T-helper 1 cell (primary cell): ENCODE measurements at places on chromosomes 11 and 22.
A peak's percentile ranks its signal among the peaks of the same experiment; 100 is the strongest.

- no peak for DNase-seq
Measured at GRCh38 chr11:15649371-15650104, 534.8 kb downstream of the INSC start.

- DNase-seq: no peak
Measured at GRCh38 chr11:119094816-119095065, 6.9 kb downstream of the DPAGT1 start.

GRCh38 chr11:47406896-47407745 lies 1.3 kb upstream of the SLC39A13 start:
- DNase-seq: no peak

DNA sequence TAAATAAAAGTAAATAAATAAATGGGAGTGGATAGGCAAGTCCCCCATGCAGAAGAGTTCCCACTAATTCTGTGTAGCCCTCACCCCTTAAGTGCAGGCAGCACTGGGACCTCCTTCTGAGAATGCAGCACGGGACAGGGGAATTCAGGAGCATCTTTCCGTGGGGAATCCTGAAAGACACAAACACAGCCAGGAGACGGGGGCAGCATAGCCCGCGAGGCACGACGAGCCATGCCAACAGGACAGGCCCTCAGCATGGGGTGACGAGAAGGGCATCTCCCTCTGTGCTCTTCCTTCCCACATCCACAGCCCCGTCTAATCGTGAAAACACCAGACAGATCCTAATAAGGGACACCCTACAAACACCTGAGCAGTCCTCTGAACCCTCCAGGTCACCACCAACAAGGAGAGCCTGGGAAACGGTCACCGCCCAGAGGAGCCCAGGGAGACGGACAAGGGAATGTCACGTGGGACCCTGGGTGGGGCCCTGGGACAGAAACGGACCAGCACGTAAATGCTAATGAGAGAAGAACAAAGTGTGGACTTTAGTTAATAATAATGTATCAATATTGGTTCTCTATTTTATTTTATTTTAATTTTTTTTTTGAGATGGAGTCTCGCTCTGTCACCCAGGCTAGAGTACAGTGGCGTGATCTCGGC lies 6.8 kb downstream of the KRTAP5-5 start:
- no peak for DNase-seq

DNA sequence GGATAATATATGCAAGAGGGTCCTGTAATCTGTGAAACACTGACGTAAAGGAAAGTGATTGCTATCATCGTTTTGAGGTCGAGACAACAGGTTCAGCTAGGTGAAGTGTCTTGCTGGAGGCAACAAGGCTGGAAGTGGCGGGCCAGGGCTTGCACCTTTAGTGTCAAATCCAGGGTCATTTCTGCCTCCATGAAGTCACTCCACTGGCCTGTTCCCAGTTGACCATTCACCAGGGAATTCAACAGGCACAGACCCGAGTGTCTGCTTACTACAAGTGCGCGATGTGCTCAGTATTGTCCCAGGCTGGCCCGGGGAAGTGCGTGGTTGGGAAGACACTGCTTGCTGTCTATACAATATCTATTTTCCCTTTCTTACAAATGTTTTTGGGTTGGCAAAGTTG lies 225.0 kb downstream of the CEP164 start:
- DNase-seq: no peak

GRCh38 chr22:31107894-31108218 lies 488 bp upstream of the SELENOM start:
- DNase-seq: no peak

GRCh38 chr11:1675536-1676228 lies 21.3 kb upstream of the KRTAP5-6 start:
- no peak for DNase-seq

DNA sequence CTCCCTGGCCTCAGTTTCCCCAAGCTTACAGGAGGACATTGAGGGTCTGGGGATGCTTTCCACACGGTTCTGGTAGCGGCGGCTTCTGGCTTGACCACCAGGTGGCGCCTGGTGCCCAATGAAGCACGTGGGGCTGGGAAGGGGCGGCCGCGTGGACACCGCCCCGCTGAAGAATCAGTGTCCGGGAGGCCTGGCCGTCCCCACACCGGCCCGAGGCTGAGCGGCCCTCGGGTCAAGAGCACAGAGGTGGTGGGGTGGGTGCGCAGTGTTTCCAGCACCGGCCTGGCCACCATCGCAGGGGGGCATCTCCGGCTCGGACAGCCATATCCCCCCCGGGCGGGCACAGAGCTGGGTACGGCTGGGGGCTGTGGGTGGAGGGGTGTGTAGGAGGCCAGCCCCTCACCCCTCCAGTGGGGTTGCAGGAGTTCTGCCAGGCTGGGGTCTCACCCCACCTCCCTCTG lies 27.8 kb upstream of the PPARA start:
- DNase-seq: peak; percentile 65

- no peak for DNase-seq
Measured at GRCh38 chr11:82671451-82671850, 62.2 kb downstream of the FAM181B start.

DNA sequence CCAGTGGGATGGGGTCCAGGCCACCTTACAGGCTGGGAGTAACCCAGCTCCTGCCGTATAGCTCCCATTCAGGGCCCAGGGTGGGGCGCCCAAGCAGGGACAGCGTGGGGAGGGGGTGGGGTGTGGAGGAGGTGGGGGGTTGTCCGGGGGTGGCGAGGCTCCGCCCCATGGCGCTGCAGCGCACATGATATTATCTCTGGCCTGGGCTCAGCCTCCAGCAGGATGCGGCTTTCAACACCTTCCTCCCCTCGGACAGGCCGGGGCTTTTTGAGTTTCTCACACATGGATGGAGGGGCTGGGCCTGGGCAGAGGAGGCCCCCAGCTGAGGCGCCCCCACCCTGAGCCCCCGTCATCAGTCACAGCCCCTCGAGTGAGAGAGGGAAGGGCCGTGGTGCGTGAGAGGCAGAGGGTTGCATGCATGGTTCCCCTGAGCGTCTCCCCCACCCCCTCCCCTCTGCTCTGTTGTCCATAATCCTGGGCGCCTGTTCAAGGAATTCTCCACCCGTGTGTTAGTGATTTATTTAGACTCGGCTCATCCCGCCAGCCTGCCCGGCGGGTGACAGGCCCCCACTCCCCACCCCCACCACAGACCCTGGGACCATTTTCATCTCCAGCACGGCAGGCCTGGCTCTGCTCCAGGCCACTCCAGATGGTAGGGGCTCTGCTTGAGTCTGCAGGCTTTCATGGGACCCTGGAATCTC lies 44.9 kb downstream of the WNT11 start:
- DNase-seq: no peak

- DNase-seq: no peak
Measured at GRCh38 chr11:84316866-84317555, 1030.8 kb upstream of the CCDC90B start.

DNA sequence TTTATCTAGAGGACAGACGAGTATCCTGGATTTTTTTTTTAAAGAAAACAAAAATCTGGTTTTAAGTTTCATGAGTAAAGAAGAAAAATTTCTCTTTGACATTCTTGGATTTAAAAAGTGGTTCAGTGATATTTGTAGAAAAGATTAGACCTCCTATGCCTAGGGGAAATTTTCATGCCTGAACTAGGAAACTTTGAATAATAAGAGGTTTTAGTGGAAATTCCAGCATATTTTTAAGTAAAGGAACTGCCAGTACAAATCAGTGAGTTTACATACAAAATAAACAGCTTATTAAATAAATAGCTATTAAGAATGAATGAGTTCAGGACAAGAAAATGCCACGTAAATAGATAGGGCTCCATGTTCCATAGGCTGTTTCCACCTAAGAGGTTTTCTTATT lies 17.5 kb downstream of the JAM3 start:
- no peak for DNase-seq

DNA sequence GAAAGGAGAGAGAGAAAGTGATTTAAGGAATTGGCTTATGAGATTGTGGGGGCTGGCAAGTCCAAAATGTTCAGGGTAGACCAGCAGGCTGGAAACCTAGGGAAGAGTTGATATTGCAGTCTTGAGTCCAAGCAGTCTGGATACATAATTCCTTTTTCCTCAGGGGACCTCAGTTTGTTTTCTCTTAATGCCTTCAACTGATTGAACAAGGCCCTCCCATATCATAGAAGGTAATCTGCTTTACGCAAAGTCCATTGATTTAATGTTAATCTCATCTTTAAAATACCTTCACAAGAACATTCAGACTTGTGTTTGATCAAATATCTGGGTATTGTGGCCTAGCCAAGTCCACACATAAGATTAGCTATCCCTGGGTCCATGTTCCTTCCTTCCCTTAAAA lies 494.7 kb downstream of the INSC start:
- DNase-seq: no peak

GRCh38 chr11:305844-306211 lies 1.8 kb upstream of the IFITM2 start:
- DNase-seq: no peak

- no peak for DNase-seq
Measured at GRCh38 chr11:109023036-109023435, 358.2 kb downstream of the DDX10 start.

DNA sequence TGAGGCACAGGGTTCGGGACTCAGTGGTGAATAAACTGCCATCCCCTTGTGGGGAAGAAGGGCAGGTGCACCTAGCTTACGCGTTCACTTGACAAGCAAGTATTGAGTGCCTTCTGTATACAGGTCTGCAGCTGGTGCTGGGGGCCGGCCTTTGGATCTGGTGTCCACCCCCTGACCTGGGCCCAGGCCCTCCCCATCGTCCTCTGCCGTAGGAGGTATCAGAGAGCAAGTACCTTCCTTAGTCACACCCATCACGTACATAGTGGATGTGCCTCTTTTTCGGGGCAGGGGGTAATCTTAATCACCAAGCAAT lies 53.3 kb downstream of the SMIM38 start:
- no peak for DNase-seq

DNA sequence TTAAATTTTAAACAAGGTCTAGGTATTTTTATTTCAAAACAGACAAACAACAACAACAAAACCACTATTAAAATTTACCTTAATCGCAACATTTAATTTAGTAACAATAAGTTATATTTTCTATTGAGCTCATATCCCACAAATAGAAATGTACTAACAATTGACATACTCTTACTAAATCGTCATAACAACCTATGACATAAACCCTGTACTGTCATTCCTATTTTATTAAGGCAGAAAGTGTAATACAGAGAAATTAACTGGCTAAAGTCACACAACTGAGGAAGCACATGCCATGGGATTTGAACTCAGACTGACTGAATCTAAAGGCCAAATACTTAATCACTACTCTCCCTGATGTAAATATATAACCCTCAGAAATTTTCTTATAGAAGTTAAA lies 3.0 kb downstream of the KIF18A start:
- no peak for DNase-seq

DNA sequence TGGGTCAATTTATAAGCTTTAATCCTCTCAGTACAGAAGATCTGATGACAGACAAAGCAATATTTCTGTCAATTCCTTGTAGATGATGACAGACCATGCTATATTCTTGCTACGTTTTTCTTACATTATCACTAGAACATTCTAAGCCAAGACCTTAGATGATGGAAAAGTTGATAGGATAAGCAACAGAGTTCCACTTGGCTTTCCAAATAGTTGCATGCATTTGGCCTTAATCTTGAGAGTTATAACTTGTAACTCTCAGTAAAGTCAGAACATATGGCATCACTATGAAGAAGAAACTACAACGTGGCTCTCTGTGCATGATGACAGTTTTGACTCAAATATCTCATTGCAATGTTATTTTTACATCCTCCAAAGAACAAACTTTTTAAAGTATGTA lies 544.3 kb upstream of the LRRC4C start:
- DNase-seq: no peak

- DNase-seq: no peak
Measured at GRCh38 chr11:6563121-6563619, 40.2 kb downstream of the RRP8 start.

GRCh38 chr11:63017306-63017974 lies 1.8 kb upstream of the SLC22A8 start:
- DNase-seq: no peak

DNA sequence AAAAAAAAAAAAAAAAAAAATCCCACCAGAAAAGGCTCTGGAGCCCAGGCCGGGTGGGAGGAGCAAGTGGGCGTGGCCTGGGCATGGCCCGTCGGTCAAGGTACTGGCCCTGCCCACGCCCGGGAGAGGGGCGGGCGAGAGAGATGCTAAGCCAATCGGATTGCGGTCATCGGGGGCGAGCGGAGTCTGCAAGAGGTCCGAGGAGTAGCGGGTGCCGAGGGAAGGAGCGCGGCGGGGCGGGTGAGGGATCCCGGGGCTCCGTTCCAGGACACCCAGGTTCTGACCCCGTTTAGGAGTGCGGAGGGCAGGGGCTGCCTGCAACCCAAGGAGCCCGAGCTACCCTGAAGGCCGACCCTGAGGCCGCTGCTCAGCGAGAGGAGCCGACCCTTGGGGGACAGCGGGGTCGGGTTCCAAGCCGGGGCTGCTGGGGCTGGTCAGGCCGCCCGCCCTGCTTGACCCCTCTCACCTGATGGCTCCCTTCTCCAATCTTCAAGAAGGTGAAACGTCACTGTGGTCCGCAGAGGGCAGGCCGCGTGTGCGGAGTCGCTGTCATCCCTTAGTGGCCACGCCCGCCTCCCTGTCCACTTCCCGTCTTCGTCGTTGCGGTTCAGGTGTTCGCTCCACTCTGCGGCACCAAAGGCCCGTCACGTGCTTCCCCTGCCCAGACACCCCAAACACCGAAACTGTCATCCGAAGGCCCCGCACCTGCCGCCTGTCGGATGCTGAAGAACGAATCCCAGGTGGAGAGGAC lies 11.1 kb upstream of the TAB1 start:
- peak; percentile 83 for DNase-seq
